ENCODE measurements at places on chromosomes 13 and 19.

DNA sequence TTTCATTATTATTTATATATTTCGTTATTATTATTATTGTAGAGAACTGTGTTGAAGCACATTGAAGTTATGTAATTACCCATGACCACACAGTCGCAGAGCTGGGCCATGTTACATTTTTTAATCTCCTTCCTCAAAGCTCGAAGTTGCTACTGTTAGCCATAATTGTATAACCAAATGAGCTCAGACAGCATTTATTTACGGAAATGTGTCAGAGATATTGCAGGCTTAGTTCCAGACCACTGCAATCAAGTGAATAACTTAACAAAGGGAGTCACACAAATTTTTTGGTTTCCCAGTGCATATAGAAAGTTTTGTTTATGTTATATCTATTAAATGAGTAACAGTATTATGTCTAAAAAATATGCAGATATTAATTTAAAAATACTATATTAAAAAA is 147.1 kb upstream of the SLITRK1 start:
- no peak for DNase-seq

- no peak for DNase-seq
Observed at GRCh38 chr13:43915451-43915850, 35.7 kb downstream of the LACC1 start.

GRCh38 chr19:18057557-18057956 is 29.2 kb downstream of the IL12RB1 start:
- peak; percentile 14 for DNase-seq

DNA sequence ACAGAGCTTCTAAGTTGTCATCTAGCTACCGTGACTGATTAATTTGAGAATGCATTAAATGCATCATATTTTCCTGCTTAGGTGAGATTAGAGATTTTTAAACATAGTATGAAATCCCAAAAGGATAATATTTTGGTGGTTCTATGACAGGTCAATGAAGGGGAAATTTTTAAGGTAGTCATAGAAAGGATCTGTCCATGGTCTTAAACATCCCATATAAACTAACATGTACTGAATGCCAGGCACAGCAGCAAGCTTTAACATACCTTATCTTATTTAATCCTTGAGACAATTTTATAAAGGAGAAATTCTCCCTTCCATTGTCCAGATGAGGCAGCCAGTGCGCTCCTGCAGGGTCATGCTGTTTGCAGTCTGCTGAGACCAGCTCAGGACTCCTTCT is 466.0 kb downstream of the FGF14 start:
- DNase-seq = no peak

DNA sequence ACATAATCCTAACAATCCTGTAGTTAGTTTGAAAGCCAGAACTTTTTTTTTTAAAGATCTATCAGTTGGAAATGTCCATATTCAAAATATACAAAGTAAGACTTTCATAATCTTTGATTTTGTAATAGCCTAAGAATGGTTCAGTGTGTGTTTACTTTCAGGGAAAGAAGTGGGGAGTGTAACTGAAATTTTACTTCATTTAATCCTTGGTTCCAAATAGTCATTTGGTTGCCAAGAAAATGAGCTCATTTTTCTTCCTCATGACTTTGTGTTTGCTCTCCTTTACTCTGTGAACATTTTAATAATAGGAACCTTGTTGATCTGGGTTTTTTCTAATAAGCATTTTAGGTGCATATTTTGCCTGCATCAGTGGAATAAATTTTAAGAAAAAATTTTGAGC is 278.8 kb downstream of the SLITRK6 start:
- DNase-seq = peak; percentile 74

GRCh38 chr13:111401755-111402154 is 81.3 kb downstream of the TEX29 start:
- DNase-seq = no peak

GRCh38 chr13:79779761-79780160 is 298.8 kb downstream of the NDFIP2 start:
- peak; percentile 79 for DNase-seq

- no peak for DNase-seq
Observed at GRCh38 chr13:77448689-77449088, 86.8 kb upstream of the SCEL start.

- peak; percentile 91 for DNase-seq
Observed at GRCh38 chr19:54473071-54473891, at the start of gene CDC42EP5. Gene CDC42EP5 (minus strand): TSS chr19:54473296. CDS start chr19:54465547, 7,749 bp downstream.

DNA sequence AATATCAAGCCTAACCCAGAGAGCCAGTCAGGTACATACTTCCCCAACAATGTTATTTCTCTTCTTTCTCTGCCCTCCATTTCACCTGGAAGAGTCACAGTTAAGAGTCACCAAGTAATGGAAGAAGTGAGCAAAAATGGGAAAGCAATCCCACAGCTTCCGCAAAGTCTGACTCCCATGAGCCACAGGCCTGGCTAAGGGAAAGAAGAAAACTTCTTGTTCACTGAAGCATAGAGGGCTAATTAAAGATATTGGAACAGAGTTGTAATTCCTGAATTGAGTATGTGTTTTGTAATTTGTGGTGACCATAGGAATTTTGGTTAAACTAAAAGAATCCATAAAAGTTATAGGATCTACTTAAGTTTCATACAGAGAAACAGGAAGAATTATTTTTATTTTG is 830.9 kb upstream of the PCDH20 start:
- DNase-seq = peak; percentile 0

DNA sequence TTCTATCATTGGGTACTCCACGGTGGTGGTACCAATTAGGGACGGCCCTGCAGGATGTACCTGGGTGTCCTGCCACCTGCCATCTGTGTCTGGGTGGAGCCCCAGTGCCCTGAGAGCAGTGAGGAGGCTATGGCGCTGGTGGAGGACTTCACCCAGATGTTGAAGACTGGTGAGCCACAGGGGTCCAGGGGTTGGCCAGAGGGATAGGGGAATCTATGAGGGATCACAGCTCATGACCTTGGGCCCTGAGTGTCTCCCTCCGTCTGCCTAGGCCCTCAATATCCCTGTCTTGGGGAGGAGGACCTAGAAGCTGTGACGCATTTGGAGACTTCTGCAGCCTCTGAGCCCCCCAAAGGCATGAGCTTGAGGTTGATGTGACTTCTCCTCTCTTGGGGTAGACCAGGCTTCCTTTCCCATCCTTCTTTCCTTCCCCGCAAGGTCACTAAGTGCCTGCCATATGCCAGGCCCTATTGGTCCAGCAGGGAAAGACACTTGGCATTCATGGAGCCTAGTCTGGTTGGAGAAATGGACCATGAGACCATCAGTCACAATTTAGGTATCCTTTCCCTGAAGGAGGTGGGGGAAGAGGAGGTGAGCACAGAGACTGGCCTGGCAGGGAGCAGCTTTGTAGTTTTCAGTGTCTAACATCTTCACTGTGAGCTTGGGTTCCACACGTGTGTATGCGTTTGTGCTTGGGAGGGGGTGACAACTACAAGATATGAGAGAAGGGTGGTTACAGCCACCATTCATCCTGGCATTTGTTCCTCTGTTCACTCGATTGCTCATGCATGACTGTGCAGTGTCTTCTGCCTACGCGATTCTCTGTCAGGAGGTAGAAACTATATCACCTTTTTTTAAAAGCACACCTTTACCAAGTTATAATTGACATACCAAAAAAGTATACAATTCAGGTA is 5.1 kb upstream of the MZF1 start:
- DNase-seq = no peak

DNA sequence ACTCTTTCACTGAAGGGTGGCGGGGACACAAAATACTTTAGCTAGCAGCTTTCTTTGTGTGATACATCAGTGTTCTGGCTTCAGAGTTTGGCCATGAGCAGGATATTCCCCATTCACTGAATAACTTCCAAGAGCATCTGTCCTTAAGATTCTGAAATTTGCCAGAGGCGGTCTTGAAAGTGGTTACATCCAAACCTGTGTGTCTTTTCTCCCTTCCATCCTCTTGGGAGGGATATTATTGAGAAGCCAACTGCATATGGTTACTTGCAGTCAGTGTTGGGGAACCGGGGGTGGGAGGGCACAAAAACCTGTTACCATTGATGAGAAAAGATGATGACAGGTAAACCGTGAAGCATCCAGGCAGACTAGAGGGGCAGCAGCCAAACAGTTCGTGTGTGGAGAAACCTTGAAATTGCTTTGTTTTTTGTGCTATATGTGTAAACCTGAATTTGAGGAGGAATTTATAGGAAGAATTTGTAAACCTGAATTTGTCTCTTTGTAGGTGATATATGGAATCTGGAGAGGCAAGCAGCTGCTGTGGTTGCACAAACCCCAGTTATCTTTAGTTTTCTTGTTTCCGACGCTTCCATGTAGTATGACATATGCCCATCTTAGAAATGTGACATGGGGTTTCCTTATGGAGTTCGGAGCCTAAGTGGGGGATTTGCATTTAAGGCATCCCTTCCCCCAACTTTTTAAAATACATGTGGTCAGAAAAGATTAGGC is 104.8 kb downstream of the WDFY2 start:
- no peak for DNase-seq

Measured in fibroblast of gingiva (primary cell).